Activated T-cell treated with anti-CD3 and anti-CD28 coated beads, Interleukin-2, amount 50 U/mL, for 48 hours (primary cell): ENCODE measurements at places on chromosomes 3 and 15.
A peak's percentile ranks its signal among the peaks of the same experiment; 100 is the strongest.

- DNase-seq = no peak
Observed at GRCh38 chr3:3302964-3303363, 123.5 kb upstream of the CRBN start.

- DNase-seq = no peak
Observed at GRCh38 chr15:34812369-34812768, 17.0 kb upstream of the ACTC1 start.

GRCh38 chr15:31357148-31357547 is 30.5 kb downstream of the KLF13 start:
- DNase-seq = no peak

- no peak for DNase-seq
Observed at GRCh38 chr3:105233010-105233409, 133.7 kb upstream of the ALCAM start.

DNA sequence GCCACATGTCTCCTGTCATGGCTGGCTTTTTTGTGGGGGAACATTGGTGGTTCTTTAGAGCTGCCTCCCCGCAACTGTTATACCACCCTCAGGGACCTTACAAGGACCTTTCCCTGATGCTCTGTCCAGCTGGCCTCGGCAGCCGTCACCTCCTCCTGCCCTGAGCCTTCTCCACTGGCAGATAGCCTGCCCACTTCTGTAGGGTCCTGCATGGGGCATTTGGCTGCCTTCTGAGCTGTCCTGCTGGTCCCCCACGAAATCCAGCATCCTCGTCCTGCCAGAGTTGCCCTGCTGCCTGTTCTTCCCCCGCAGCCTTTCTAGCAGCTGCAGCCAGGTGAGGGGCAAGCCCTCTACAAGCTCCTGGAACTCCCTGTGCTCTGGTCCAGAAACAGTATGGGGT is 86.2 kb downstream of the USP13 start:
- no peak for DNase-seq

DNA sequence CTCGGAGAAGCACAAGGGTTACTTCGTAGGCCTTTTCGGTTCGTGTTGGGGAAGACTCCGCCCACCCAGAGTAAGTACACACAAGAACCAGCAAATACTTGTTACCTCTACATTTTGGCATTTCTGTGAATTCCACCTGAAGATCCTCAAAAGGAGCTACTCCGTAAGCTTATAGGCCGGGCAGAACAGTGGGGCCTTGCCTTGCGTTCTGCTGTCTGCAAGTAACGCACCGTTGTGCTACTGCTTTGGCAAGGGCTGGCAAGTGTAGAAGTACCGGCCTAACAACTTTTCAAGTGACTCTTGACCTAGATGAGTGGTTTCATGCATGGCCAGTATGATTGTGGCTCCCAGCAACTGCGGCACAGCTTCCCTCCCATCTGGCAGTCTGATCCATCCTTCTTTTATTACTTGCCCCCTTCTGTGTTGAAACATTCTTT is 6.4 kb upstream of the DNAAF4 start:
- DNase-seq = no peak

GRCh38 chr3:42398080-42398479 is 12.3 kb downstream of the LYZL4 start:
- no peak for DNase-seq

- DNase-seq = no peak
Observed at GRCh38 chr3:37125195-37126073, 48.9 kb downstream of the LRRFIP2 start.

DNA sequence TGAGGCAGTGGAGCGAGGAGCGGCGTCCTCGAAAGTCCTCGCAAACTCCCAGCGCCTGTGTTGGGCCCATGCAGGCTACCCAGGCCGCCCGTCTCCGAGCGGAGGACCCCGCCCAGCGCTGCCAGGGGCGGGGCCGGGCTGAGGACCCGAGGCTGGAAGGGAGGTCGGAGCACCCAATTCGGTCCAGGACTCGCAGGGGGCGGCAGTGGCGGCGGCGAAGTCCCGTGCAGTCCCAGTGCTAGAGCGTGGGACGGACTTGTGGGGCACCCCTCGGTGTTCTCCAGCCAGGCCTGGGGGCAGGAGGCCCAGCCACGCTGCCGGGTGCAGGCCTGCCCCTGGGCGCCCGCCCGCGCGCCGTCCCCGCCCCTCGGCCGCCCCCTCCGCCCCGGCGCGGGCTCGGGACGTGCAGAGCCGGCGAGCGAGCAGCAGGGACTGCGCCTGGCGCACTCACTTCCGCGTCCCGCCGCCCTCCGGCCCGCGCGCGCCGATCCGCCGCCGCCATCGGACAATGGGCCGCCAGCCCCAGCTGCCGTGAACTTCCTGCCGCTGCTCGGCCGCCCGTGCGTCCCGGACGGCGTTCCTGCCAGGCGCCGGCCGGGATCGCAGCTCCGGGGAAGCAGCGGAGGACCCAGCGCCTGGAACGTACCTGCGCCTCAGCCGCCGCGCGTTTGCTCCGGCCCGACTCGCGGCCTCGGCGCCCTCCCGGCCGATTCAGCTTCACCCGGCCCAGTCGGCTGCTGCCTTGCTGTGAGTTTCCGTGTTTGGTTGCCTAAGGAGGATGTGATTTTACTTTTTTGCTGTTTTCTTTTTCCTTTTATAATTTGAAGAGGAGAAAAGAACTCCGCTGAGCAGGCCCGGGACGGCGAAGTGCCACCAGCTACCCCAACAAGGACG is 596 bp upstream of the LIMD1 start:
- peak; percentile 83 for DNase-seq

DNA sequence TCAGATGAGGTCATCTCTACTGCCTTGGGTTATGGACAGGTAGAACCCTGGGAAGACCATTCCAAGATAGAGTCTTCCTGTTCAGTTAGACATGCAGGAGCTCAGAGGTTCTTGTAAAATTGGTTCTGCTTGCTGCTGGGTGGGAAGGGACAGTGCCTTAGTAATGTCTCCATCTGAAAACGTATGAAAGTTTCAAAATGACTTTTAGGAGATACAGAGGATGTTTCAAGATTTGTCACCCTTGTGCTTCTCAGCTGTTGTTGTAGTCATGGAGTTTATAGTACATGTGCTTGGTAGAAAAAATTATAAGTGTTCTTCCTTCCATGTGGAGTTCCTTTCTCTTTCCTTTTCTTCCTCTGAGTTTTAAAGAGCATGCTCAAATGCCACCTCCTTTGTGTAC is 885.2 kb upstream of the CFAP20DC start:
- peak; percentile 30 for DNase-seq

DNA sequence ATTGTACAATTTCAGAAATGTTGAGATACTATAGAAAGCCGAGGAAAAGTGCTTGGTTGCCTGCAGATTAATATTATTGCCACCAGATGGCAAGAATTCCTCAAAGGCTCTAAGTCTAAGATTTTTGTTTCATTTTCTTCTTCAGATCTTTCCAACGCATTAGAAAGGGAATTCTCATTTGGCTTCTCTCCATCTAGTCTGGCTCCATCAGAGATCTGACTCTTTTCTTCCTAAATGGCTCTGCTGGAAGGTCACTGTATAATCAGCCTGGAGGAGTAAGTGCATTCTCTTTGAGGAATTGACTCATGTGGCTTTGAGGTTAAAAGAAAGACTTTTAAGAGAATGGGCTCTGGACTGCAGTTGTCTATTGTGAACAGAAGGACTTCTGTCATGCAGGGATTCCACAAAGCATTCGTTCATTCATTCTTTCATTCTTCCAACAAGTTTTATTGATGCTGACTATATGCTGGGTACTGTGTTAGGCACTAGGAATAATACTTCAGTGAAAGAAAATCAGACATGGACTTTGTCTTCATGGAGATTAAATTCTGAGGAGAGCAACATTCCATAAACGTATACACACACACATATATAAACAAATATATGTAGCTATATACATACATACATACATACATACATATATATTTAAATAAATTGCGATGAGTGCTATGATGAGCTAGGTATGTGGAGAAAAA is 55.3 kb downstream of the SLC28A2 start:
- no peak for DNase-seq

- no peak for DNase-seq
Observed at GRCh38 chr3:64417816-64418215, 192.6 kb upstream of the PRICKLE2 start.

DNA sequence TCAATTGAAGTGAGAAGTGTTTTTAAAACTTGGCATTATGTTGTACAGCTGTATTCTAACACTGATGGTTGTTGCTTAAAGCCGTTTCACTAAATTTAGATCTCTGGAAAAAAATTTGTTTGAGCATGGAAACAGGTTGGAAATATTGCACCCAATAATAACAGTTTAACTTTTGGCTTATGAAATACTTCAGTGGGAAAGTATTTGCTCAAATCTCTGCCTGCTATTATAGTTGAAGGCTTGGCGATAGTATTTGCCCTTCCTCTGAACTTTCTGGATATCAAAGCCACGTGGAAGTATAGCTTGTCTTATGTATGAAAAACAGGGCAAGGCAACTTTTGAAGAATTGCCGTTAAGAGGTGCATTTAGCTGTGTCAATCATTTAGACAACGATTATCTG is 270.3 kb upstream of the LRRFIP2 start:
- no peak for DNase-seq

DNA sequence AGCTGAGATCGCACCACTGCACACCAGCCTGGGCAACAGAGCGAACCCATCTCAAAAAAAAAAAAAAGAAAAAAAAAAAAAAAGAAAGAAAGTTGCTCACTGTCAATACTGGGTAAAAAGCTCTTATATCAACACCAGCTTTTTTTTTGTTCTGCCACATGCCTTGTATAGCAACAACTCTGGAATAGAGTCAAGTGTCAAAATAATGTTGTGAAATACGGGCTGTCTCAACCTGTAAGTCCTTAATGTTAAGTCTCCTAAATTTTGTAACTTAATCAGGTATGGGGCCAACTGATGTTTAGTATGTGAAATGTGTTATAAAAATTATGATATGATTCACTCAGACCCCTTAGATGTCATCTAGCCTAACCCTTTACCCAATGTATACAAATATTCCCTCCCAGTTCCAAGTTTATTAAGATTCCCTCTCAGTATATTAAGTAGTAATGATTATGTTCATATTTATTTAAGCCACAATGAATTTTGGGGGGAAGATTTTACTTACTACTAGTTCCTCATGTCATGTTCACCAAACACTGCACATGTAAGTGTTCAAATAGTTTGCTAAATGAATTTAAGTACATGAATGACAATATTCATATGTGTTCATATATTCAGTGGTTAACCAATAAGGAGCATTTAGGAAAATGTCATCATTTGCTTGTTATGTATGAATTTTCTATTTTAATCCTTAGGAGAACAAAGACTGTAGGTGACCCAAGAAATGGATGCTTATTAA is 52.2 kb downstream of the GPR160 start:
- DNase-seq = no peak

DNA sequence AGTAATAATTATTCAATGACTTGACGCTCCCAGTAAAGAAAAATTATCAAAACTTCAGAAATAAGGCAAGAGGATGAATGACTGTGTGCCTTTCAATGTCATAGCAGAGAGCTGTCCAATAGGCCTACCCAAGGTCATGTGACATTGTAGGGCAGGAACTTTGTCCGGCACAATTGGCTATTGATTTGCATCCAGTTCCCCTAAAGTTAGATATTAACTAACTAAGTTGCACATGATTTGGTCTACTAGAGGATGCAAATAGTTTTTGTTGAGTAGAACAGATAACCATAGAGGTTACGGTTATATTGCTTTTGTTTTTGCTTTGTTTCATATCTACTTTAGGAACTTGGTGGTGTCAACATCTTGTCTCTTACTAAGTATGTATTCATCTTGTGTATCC is 127.9 kb upstream of the PFN2 start:
- no peak for DNase-seq

DNA sequence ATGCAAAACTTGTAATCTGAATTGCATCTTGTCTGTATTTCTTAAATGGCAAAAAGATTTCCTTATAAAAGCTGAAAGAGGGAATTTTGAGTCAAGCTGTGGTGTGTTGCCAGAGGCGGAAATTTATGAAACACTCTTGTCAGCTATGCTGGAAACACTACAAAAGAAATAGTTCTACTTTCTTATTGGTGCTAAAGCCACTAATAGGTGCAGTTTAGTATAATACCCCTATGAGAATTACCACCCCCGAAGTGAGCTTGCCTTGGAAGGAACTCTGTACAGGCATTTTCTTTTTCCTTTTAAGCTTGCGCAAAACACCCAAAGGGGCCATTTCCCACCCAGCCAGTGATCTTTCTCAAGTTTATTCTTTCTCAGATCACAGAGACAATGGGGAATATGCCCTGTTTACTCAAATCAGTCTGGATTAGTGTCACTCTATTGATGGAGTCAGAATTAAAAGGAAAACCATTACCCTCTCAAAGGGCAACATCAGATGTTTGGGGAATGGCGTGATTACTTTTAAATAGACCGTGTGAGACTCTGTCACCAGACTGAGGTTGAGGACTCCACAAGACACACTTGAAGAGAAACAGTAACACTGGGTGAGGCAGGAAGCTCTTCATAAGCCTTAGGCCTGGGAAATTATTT is 166.0 kb downstream of the TP63 start:
- DNase-seq = no peak

- no peak for DNase-seq
Observed at GRCh38 chr3:118527514-118528044, 507.1 kb downstream of the IGSF11 start.

- DNase-seq = no peak
Observed at GRCh38 chr15:37219211-37219701, 118.9 kb upstream of the MEIS2 start.

DNA sequence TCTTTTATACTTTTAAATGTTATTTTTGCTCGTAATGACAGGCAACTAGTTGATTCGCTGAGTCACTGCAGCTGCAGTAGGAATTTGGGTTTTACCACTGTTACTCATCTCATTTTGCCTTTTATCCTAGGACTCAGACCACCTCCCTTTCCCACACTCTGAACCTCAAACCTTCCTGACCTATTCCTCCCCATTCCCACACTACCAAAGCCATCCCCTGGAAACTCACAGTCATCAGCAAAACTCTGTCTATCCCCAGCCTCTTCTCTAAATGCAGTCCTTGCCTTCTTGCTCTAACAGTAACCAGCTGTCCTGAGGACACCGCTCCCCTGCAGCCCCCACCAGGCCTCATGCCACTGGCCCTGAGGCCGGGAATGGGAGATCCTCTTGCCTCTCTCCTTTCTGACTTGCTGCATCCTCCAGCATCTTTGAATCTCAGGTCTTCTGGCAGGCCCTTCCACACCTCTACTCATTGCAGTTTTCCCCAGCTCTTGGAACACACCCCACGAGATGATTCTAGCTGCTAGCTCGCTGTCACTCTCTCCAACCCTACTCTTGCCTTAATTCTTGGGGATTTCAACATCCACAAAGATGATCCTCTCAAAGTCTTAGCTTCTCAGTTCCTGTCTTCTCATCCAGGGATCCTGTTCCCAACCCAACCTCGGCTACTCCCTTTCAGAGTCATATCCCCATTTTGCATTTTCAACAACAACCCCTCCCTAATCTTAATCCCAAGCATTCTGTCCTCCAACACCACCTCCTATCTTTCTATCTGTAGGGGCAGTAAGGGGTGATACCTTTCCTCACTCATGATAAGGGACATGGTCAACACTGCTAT is 55.9 kb upstream of the C3orf80 start:
- no peak for DNase-seq
